ENCODE measurements at places on chromosomes 3 and 15. TPM values are rescaled to one million over a fixed set of nuclear protein-coding genes. Genes with fewer than 3 reads are reported as not detected.

DNA sequence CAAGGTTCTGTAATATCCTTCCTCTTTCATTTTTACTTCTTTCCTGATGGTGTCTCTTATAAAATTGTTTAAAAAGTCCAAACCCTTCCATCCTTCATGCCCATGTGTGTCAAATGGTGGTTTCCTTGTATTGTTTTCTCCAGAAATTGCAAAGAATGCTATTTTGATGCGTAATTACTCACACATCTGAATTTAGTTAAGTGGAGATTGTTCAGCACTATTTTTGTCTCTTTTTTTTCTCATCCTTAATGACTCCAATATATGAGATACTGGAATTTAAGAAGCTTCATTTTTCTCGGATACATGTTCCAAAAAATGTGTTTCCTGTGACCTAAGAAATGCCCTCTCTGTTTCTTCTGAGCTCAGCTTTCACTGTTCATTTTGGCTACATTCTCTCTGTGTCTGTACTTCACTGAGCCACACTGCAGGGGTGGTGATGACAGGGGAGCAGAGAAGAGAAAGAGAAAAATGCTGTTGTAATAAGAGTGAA is 799.8 kb downstream of the DIPK2A start:
- DNase-seq, result no peak
- H3K4me1 ChIP-seq, result no peaks in the 10 kb centered on the region
- H3K36me3 ChIP-seq, result no peaks in the 10 kb centered on the region
- no peak overlapping the region for H3K4me3 ChIP-seq

DNA sequence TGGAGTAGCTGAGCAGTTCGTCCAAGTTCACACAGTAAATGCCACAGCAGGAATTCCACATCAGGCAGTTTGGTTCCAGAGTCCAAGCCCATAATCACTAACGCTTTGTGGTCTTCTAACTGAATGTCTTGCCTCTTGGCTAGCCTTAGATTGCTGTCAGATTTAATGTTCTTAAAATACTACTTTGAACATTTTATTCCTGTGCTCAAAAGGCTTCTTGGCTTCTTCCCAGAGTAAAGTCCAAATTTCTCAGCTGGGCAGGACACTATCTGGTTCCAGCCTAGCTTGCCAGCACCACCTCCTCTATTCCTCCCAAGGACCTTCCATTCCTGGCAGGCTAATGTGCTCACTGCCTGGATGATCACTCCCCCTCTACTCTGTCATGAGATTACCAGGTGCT is 256.9 kb downstream of the SQOR start:
- no peak overlapping the region for H3K4me3 ChIP-seq
- H3K27me3 ChIP-seq, result no peaks in the 10 kb centered on the region
- H3K27ac ChIP-seq, result no peak overlapping the region
- no peaks in the 10 kb centered on the region for H3K4me1 ChIP-seq
- H3K36me3 ChIP-seq, result no peaks in the 10 kb centered on the region

DNA sequence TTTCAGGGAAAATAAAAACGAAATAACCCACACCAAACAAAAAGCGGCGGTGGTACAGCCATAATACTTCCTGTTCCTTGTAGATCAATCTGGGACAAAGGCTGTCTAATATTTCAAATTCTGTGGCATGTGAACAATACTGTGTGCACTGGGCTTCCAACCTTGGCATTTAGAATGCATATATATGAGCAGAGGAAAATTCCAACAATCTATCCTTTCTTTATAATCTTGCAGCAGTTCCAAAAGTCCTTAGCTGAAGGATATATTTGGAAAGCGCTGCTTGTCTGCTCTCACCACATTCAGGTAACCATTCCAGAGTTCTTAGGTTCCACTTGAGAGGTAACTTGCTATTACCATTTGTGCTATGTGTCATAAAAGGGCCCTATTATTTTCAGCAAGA is 231.8 kb downstream of the RBMS3 start:
- H3K4me1 ChIP-seq, result peaks cover 34% of the 10 kb centered on the region
- no peaks in the 10 kb centered on the region for H3K36me3 ChIP-seq
- no peak overlapping the region for H3K4me3 ChIP-seq
- H3K27me3 ChIP-seq, result no peaks in the 10 kb centered on the region

GRCh38 chr15:69391046-69391757 is 22.9 kb upstream of the KIF23 start:
- H3K27ac ChIP-seq, result no peak overlapping the region
- DNase-seq, result no peak
- no peaks in the 10 kb centered on the region for H3K27me3 ChIP-seq
- H3K4me1 ChIP-seq, result peaks cover 10% of the 10 kb centered on the region
- no peaks in the 10 kb centered on the region for H3K36me3 ChIP-seq

- DNase-seq, result no peak
- H3K4me3 ChIP-seq, result no peak overlapping the region
- no peaks in the 10 kb centered on the region for H3K4me1 ChIP-seq
- H3K36me3 ChIP-seq, result no peaks in the 10 kb centered on the region
Measured at GRCh38 chr15:95210436-95210981, 979.1 kb downstream of the MCTP2 start.

DNA sequence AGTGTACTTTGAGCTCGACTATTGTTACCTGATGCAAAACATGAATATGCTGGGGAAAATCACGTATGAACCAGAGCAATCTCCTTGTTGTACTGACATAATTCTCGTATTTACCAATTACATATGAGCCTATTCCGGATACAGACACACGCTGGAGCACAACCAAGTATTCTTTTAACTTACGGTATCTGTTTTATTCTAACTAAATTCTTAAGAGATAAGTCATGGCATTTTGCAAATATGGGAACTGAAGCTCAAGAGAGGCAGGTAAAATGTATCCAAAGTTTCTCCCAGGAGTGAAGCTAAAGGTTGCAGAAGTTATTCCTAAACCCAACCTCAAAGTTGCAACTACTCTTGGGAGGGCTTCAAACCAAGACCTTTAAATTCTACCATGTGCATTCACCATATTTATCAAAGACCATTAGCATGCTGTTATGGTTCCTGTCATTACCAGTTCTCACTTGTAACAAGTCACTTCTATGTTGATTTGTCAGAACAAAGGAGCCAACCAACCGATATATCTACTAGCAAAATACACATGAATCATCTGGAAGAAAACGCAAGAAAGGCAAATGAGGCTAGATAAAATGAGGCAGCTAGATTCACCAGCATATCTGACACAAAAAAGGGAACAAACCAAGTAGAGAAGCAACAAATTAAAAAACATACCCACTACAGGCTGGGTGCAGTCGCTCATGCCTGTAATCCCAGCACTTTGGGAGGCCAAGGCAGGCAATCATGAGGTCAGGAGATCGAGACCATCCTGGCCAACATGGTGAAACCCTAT is 17.8 kb downstream of the TBL1XR1 start:
- no peak for DNase-seq
- H3K4me1 ChIP-seq, result peaks cover 29% of the 10 kb centered on the region
- no peak overlapping the region for H3K27ac ChIP-seq

DNA sequence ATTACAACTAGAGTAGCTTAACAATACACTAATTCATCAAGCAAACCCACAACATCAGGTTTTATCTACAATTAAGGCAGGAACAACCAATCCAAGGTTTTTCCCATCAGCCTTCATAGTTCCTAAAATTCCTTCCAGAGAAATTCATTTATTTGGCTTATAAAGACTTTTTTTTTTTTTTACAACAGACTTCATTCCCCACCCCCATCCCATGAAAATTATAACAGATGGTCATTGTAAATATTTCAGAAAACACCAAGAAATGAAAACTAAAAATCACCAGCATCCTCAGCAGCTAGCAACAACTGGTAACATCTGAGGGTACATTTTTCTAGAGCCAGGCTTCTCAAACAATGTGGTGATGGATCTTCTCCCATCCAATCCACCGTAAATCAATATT is 11.0 kb downstream of the SH3BP5 start:
- H3K4me3 ChIP-seq, result no peak overlapping the region
- H3K4me1 ChIP-seq, result peaks cover 92% of the 10 kb centered on the region
- no peaks in the 10 kb centered on the region for H3K36me3 ChIP-seq
- no peaks in the 10 kb centered on the region for H3K27me3 ChIP-seq
- no peak overlapping the region for H3K27ac ChIP-seq

GRCh38 chr3:87553058-87553457 is 276.7 kb upstream of the POU1F1 start:
- no peak overlapping the region for H3K27ac ChIP-seq
- DNase-seq, result no peak
- no peak overlapping the region for H3K4me3 ChIP-seq
- no peaks in the 10 kb centered on the region for H3K27me3 ChIP-seq
- no peaks in the 10 kb centered on the region for H3K36me3 ChIP-seq

- peaks cover 10% of the 10 kb centered on the region for H3K27me3 ChIP-seq
- no peak overlapping the region for H3K4me3 ChIP-seq
- no peak for DNase-seq
- H3K27ac ChIP-seq, result no peak overlapping the region
Measured at GRCh38 chr3:43968465-43968864, 273.2 kb upstream of the TOPAZ1 start.

DNA sequence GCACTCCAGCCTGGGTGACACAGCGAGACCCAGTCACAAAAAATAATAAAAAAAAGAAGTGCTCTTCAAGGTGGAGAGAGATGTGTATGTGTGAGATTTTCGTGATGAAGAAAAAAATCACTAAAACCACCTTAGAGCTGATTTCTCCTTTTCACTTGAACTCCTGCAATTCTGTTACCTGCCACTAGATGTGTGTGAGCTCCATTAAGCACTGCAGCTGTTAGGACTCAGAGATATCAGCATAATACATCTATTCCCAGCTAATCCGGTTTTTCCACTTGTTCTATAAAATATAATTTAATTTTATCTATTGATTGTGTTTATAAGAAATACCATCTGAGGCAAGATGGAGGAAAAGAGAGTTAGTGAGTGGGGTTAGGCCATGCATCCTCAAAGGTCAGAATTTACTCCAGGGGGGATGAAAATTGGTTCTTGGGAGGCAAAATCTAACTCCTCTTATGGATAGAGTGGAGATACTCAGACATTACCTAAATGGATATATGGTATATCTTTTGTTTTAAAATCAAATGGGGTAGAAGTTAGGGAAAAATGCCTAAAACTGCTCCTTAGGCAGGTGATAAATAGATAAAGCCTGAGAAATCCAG is 152.7 kb downstream of the IL20RB start:
- H3K4me3 ChIP-seq, result no peak overlapping the region
- peaks cover 7% of the 10 kb centered on the region for H3K27me3 ChIP-seq
- no peaks in the 10 kb centered on the region for H3K36me3 ChIP-seq
- peaks cover 3% of the 10 kb centered on the region for H3K4me1 ChIP-seq

- H3K27me3 ChIP-seq, result no peaks in the 10 kb centered on the region
- DNase-seq, result no peak
- no peaks in the 10 kb centered on the region for H3K4me1 ChIP-seq
- no peak overlapping the region for H3K27ac ChIP-seq
- H3K36me3 ChIP-seq, result peaks cover 18% of the 10 kb centered on the region
Measured at GRCh38 chr15:25703726-25704125, 159.4 kb downstream of the ATP10A start.

GRCh38 chr15:65286704-65287519 is at the start of gene PARP16:
TSS of gene PARP16 (minus strand) at chr15:65286883. CDS start at chr15:65286426, 457 bp downstream.
- peak within 1 kb of the TSS; percentile 76 for H3K4me3 ChIP-seq
- peak within 1 kb of the TSS; percentile 90 for H3K27ac ChIP-seq
- peaks cover 15% of the 10 kb centered on the region for H3K4me1 ChIP-seq

DNA sequence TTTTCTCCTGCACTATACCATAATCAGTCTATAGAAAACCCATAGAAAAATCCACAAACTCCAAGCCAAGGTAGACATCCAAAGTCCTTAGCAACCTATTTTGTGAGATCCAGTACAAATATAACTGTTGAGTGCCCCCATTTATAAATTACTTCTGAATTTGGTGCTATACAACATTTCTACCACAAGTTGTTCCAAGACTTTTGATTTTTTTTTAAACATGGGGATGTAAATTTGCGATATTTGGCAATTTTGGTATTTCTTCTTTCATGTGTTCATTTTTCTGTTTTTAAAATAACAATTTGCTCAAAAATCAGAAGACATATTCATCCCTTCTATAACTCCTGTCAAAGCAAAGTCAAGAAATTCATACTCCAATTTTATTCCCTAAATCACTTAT is 763.8 kb downstream of the ROBO1 start:
- no peaks in the 10 kb centered on the region for H3K27me3 ChIP-seq
- no peaks in the 10 kb centered on the region for H3K4me1 ChIP-seq
- H3K4me3 ChIP-seq, result no peak overlapping the region
- no peak for DNase-seq

- no peak overlapping the region for H3K4me3 ChIP-seq
- no peaks in the 10 kb centered on the region for H3K4me1 ChIP-seq
- DNase-seq, result no peak
- H3K27me3 ChIP-seq, result no peaks in the 10 kb centered on the region
- H3K36me3 ChIP-seq, result no peaks in the 10 kb centered on the region
Measured at GRCh38 chr3:194838236-194838635, 152.6 kb downstream of the FAM43A start.

- no peak overlapping the region for H3K27ac ChIP-seq
- peaks cover 23% of the 10 kb centered on the region for H3K4me1 ChIP-seq
- no peak for DNase-seq
- no peaks in the 10 kb centered on the region for H3K27me3 ChIP-seq
Measured at GRCh38 chr3:178325330-178325729, 210.9 kb upstream of the KCNMB2 start.

- DNase-seq, result no peak
- H3K27me3 ChIP-seq, result no peaks in the 10 kb centered on the region
- H3K4me3 ChIP-seq, result no peak overlapping the region
- H3K4me1 ChIP-seq, result no peaks in the 10 kb centered on the region
- H3K27ac ChIP-seq, result no peak overlapping the region
Measured at GRCh38 chr3:36318621-36319200, 61.6 kb upstream of the STAC start.

GRCh38 chr3:130291148-130291547 is 54.3 kb upstream of the COL6A5 start:
- peaks cover 8% of the 10 kb centered on the region for H3K27me3 ChIP-seq
- no peak overlapping the region for H3K27ac ChIP-seq
- no peaks in the 10 kb centered on the region for H3K36me3 ChIP-seq
- no peak for DNase-seq
- no peak overlapping the region for H3K4me3 ChIP-seq
- H3K4me1 ChIP-seq, result no peaks in the 10 kb centered on the region

- no peak for DNase-seq
- no peaks in the 10 kb centered on the region for H3K36me3 ChIP-seq
- no peaks in the 10 kb centered on the region for H3K4me1 ChIP-seq
Measured at GRCh38 chr3:83559082-83559481, 1399.7 kb upstream of the CADM2 start.

- no peak overlapping the region for H3K4me3 ChIP-seq
- no peak overlapping the region for H3K27ac ChIP-seq
- no peak for DNase-seq
- H3K36me3 ChIP-seq, result peaks cover 8% of the 10 kb centered on the region
- no peaks in the 10 kb centered on the region for H3K27me3 ChIP-seq
Measured at GRCh38 chr3:15281817-15282216, 50.6 kb downstream of the SH3BP5 start.

DNA sequence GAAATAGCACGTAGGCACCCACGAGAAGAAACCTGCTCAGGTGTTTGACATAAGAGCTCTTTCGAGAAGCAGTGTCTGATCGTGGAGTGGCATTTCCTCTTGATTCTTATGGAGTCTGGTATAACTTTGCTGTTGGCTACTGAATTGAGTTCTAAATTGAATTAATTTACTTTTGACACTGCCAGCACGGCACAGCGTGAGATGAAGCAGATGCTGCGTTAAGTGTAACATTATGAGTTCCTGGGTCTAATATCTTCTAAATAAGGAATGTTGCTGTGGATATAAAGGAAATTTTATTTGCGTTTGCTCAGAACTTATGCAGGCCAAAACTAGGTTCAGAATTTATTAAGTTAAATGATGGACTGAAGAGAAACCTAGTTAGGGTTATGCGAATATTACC is 919.9 kb downstream of the TUSC7 start:
- H3K27ac ChIP-seq, result no peak overlapping the region
- no peak for DNase-seq
- no peaks in the 10 kb centered on the region for H3K36me3 ChIP-seq
- no peaks in the 10 kb centered on the region for H3K27me3 ChIP-seq

SSUH2 gene
- not detected for total RNA-seq

GOLGA6L7 gene
- not detected for total RNA-seq

USP8 gene
- 74.6 TPM for total RNA-seq

PTH1R gene
- total RNA-seq, result 14.5 TPM

SH2D7 gene
- not detected for total RNA-seq

CCR5 gene
- total RNA-seq, result 5.3 TPM

COL7A1 gene
- total RNA-seq, result 2.6 TPM

DPPA2 gene
- not detected for total RNA-seq

SMC4 gene
- total RNA-seq, result 57.6 TPM
